ENCODE measurements at places on chromosomes 7 and 10.
A peak's percentile ranks its signal among the peaks of the same experiment; 100 is the strongest.

DNA sequence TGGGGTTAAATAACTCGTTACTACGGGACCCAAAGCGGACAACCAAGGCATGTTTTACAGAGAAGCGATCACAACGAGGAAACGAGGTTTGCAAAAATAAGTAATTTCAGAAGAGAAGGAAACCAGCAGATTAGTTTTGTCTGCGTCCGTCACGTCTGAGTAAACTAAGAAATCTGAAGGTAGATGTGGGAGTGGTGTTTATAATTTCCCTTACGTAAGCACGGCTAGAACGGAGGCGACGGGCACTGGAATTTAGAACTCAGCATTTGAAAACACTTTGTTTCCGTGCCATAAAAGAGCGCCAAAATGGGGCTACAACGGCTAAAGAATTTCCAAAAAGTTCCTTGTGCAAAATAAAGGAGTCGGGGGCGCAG is 718 bp upstream of the UMAD1 start:
- DNase-seq, result peak; percentile 33

DNA sequence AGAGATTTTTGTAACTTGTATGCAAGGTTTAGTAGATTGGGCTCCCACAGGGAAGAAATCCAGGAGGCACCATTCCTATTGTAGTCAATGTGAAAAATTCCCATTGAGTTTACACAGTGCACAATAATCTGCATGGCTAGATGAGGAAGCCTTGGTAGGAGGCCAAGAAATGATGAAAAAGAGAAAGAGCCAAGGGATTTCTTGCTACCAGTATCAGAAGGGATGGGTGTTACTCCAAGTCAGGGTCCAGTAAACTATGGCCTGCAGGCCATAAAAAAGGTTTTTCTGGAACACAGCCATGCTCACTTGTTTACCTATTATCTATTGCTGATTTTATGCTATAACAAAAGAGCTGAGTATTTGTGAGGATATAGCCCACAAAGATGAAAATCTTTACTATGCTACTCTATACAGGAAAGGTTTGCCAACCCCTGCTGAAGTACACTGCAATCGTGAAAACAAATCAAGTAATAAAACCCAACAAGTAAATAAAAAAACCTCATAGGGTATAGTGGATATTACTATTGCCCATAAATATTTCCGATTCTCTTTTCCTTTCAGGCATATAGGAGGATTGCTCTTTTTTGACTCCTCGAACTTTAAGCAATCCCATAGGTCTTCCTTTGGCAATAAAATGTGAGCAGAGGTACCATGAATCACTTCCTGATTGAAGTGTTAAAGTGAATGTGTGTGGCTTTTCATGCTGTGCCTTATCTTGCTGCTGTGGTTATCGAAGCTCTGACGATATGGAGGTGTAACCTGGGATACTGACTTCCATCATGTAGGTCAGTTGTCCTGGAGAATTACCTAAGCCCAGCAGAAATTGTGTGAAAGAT is 256.3 kb upstream of the MAGI2 start:
- no peak for DNase-seq

- DNase-seq, result no peak
These were observed 3.8 kb downstream of the MCM10 start for GRCh38 chr10:13165177-13165576.

DNA sequence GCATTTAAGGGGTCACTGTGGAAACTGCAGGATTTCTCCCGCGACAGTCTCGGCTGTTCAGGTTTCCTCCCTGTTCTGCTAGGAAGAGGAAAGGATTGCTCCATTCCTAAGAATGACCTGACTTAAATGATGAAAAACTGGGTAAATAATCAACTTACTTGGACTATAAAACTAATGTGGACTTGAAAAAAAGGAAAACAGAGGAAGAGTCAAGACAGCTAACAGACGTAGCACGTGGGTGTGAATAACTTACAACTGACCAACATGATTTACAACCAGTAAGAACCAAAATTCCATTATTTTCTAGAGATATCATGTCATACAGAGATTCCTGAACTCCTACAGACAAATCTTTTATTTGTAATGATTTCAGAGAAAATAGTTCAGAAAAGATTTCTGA is 93.8 kb downstream of the ADAM12 start:
- no peak for DNase-seq

DNA sequence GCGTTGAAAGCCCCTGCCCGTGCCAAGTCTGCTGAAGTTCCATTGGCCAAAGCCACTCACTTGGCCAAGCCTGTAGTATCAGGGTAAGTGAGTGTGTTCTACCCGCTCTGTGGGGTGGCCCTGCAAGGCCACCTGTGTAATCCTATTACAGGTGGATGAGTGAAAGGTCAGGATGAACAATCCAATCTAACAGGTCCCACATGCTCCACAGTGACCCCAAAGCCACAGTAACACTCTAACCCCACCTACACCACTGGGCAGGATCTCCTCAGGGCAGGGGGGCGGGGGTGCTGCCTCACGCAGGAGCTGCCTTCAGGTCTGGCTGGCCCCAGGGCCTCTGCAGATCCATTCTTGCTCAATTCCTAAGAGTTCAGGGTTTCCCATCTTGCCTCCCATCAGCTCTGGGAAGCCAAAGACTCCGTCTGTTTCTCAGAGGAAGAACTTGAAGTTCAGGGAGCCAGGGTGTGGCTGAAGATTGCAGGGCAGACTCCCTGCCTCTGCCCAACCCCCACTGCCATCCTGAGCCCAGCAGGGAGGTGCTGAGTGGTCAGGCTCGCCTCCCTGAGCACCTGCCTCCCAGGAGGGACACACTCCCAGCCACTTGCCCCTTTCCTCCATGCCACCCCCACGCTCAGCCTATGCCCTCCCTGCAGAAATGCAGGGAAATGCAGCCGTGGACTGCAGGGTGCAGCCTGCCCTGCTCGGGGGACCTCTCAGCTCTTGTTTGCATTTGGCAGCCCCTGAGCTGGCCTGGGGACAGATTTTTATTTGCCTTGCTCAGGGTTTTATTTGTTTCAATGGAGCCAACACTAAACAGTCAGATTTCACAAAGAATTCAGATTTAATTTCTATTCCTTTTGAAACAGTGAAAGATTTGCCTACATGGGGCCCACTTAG is 9.8 kb upstream of the COMTD1 start:
- no peak for DNase-seq

DNA sequence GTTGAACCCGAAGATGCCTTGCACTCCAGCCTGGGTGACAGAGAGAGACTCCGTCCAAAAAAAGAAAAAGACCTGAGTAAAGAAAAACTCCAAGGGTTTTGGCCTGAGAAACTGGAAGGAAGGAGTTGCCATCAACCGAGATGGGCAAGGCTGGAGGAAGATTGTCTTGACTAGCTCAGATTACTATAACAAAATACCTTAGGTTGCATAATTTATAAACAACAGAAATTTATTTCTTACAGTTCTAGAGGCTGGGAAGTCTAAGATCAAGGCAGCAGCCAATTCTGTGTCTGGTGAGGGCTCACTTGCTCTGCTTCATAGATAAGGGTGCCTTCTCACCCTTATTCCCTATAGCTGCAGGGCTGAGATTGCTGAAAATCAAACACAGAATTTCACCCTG is 91.2 kb downstream of the CUL2 start:
- DNase-seq, result no peak

- no peak for DNase-seq
These were observed 97.0 kb downstream of the BAMBI start for GRCh38 chr10:28774051-28774995.

- peak; percentile 16 for DNase-seq
These were observed 130.4 kb upstream of the GHITM start for GRCh38 chr10:84008878-84009277.

DNA sequence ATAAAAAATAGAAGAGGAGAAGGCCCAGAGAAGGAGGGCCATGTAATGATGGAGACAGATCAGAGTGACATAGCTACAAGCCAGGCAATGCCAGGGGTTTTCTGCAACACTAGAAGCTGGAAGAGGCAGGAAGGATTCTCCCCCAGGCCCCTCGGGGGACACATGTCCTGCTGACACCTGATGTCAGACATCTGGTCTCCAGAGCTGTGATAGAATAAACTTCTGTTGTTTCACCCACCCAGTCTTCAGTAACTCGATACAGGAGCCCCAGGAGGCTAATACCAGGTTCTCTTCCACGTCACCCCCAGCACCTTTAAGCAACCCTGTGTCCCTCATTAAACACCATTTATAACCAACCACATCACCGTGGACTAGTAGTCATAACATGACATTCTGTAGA is 94.9 kb downstream of the TMEM130 start:
- no peak for DNase-seq

DNA sequence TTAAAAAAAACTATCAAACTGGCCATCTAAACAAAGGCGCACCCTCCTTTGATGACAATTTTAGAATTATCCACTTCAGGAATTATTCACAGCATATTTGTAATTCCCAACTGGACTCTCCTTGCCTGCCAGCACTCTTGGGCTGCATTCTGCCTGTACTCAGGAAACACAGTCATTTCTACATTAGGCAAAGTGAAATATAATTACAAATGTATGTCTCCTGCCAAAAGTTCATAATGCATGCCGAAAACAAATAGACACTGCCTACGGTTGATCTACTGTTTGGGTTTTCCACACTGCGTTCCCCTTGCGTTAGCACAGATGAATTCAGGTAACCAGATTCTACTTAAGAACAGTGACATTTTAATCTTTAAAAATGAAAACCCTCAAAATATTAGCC is 1.9 kb downstream of the HGF start:
- no peak for DNase-seq

DNA sequence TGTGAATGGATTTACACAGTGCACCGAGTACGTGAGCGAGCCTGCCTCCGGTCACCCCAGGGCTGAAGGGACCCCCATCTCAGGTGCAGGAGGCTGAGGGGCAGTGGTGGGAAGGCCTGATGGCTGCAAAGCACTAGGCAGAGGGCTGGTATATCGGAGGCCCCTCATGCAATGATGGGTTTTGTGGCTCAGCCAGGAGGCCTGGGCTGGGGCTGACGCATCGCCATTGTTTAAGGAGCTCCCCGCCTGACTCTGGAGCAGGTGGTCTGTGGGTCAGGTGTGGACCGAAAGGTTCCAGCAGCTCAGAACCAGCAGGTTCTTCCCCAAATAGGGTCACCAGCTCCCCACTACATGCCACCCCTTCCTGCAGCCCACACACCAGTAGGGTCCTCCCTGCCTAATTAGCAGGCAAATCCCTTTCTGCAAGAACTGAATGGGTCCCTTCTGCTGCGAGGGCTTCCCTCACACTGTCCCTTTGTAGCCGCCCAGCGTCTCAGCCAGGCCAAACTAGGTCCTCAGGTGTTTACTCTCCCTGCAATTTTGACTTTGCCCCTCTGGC is 33.0 kb downstream of the OAT start:
- no peak for DNase-seq

DNA sequence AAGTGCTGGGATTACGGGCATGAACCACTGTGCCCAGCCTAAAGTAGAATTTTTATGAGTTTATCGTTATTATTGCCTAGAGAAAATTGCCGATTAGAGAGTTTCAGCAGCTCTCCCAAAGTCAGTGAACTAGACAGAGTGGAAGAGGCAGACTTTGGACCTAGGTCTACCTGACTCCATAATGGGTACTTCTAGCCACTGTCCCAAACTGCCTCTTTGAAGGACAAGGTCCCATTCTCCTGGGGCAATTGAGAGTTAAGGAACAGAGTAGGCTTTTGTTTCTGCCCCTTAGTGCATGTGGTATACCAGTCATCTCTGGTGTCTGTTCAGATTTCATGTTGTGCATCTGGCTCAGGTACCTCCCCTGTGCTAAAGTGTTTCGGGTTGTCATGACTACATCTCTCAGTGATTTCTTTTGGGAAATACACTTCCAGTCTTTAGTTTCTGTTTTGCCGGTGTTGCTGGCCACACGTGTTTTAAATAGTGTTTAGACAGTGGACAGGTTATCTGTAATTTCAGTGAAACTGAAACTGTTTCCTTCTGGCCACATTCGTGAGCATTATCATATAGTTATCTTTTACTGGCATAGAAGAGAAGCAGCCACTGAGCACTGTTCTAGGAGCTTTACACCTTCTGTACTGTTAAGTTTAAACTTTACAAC is 4.7 kb downstream of the TMEM236 start:
- DNase-seq, result no peak

DNA sequence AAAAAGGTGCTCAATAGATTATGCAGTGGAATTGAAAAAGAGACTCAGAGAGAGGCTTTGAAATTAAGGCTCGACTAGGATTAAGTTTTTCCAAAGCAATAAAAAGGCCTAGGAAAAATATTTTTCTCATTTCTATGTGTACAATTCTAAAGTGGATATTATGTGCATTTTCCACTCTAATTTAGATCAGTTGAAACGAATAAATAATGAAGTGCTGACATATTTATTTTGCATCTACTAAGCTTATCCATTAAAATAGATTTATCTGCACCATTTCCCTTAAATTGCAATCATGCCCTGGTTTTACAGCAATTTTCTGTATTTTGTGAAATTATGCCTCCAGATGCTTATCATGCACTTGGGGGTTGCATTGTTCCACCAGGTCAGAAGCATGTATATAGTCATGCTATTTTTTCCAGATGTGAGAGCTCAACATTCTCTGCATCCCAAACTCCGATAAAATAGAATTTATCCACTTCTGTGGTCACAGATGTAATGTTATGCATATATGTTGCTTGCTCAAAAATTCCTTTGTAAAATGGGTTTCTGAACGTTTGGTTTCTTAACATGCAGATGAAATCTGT is 18.3 kb downstream of the FIGNL1 start:
- DNase-seq, result no peak

- DNase-seq, result no peak
These were observed 110.6 kb upstream of the IMMP2L start for GRCh38 chr7:111672901-111673300.

DNA sequence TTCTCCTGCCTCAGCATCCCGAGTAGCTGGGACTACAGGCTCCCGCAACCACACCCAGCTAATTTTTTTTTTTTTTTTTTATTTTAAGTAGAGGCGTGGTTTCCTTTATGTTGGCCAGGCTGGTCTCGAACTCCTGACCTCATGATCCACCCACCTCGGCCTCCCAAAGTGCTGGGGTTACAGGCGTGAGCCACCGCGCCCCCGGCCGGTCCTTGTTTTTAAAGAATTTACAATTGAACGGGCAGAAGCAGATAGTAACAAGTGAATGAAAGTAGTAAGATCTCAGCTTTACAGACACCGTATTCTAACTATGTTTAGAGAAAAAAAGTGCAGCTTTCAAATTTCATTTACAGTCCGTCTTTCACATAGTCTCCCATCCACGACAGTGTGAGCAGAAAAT is 112.5 kb upstream of the VWC2 start:
- DNase-seq, result no peak

GRCh38 chr10:29647478-29647877 is 12.7 kb upstream of the SVIL start:
- no peak for DNase-seq

DNA sequence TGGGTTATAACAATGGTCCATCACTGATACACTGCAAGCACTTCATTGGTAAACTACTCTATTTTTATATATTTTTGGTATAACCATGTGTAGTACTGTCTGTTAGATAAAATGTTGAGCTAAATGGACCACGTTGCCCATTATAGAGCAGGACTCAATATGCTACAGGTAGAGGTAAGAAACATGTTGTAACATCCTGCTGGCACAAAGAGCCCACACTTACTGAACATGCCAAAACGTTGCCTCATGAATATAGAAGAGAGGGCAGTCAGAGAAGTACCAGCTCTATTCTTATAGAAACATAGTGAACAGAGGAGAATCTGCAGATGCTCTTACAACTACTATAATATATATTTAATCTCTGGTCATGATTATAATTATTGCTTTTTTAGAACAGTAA is 18.4 kb upstream of the MET start:
- no peak for DNase-seq
